ENCODE measurements at places on chromosomes 5 and 9. TPM values are rescaled to one million over a fixed set of nuclear protein-coding genes. Genes with fewer than 3 reads are reported as not detected.

Gene SPAAR
- total RNA-seq, result 2.8 TPM

Gene GSN
- 243 TPM for total RNA-seq

Gene SH3PXD2B
- total RNA-seq, result 24.3 TPM

Gene KCNV2
- not detected for total RNA-seq

Gene CHSY3
- total RNA-seq, result 3.0 TPM

Gene IL4
- total RNA-seq, result not detected

Gene LHX6
- total RNA-seq, result 1.9 TPM

Gene GZMA
- 0.13 TPM for total RNA-seq

Gene SURF4
- 365 TPM for total RNA-seq

Gene PAXX
- total RNA-seq, result 6.7 TPM

Gene CSF1R
- total RNA-seq, result not detected

Gene PCA3
- total RNA-seq, result 0.25 TPM

Gene SPATA31A7
- not detected for total RNA-seq

Gene GARIN3
- total RNA-seq, result not detected

Gene FAT2
- total RNA-seq, result not detected
